ENCODE measurements at places on chromosomes 7 and 10.

DNA sequence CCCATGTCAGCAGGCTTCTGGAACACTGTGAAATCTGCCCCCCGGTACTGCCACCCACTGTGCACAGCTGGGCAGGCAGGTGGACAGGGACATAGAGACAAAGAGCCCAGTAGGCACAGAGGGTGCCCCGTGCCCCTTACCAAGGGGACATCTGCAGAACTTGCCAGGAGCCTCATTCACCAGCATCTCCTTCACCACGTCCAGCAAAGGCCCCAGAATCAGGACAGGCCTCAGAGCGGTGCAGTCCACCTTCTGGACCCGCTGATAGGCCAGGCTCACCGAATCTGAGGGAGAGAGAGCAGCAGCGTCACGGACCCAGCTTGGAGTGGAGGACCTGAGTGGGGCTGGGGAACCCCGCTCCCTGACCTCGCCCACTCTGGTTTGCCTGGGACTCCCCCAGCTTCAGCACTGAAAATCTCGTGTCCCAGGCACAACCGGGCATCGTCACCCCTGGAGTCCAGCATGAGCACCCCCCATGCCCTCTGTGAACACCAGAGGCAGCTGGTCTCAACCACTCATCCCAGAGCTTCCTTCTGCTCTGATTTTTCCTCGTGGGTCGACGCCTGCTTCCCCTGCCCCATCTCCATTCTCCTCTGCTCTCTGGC is 130.1 kb downstream of the DLG5 start:
- DNase-seq, result no peak

DNA sequence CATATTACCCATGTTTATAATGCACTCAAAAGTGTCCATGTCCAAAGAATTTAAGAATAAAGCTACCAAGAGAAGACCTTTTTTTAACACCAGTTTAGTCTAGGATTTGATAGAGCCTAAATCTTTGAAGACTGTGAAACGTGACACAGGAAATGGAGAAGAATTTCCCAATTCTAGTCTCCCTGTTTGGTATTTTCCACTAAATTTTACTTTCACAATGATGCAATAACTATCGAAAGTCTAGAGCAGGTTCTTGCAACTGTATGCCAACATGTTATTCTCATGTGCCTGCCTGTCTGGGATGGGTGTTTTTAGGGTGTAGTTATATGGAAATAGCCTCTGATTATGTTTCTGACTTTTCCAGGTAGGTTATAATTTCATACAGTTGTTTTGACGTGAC is 6.9 kb upstream of the MXI1 start:
- DNase-seq, result no peak

DNA sequence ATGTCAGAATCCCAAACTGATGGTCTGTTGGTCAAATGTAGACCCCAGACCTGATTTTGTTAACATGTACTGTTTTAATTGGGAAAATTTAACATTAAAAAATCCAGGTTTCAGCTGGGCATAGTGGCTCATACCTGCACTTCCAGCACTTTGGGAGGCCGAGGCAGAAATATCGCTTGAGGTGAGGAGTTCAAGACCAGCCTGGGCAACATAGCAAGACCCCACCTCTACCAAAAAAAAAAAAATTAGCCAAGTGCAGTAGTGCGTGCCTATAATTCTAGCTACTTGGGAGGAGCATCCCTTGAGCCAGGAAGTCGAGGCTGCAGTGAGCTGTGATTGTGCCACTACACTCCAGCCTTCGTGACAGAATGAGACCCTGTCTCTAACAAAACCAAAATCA is 15.9 kb upstream of the CAMK2G start:
- no peak for DNase-seq

GRCh38 chr7:11768263-11768662 is 63.7 kb downstream of the THSD7A start:
- no peak for DNase-seq

- DNase-seq, result no peak
Observed at GRCh38 chr10:623014-623413, 66.5 kb downstream of the DIP2C start.

DNA sequence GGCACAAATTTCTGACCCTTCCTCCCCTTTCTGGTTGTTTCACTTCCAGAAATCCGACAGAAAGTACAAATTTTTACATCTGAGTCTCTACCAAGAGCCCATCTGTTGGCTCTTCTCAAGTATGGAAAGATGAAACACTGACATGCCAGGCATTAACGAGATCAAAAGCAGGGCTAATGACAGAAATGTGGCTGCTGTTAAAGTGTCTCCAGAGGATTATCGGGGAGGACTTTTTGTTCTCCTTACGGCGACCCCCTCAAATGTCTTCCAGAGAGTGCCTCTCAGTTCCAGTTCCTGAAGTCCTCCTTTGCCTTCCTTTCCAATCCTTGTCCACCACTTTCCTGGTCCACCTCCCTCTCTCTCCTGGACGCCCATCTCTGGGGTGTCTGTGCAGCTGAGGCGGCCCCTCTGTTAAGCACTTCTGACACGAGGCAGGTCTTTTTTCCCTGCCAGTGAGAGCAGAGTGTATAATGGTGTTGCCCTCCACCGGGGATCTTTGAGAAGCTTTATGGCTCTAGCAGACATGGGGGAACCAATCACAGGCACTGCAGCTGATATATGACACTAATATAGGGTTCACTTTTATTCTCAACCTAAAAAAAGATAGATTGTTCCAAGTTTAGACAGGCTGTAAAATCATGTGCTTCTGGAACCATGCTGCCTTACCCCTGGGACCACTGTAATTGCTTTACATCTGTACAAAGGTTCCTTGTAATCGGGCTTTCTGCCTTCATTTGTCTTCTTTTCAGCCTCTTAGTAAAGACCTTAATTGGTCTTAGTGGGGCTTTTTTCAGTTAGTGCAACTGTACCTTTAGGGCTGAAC is 757.1 kb downstream of the AUTS2 start:
- DNase-seq, result no peak

DNA sequence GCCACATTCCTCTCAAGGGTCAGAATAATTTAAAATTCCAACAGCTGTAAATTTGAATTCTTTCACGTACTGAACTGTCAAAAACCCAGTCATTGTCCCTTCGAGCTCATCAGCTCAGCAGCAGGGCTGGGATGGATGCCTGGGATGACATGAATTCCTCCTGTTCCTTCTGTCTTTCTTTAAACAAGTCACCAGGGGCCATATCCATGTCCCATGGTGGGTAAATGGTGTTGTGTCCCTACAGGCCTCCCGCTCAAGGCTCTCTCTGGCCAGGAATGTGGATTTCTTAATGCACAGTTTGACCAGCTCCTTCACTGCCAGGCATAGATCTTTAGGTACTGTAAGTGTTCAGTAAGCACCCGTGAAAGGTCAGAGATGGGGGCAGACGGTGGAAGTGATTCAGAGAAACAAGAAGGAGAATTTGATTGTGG is 13.8 kb upstream of the TECPR1 start:
- no peak for DNase-seq

DNA sequence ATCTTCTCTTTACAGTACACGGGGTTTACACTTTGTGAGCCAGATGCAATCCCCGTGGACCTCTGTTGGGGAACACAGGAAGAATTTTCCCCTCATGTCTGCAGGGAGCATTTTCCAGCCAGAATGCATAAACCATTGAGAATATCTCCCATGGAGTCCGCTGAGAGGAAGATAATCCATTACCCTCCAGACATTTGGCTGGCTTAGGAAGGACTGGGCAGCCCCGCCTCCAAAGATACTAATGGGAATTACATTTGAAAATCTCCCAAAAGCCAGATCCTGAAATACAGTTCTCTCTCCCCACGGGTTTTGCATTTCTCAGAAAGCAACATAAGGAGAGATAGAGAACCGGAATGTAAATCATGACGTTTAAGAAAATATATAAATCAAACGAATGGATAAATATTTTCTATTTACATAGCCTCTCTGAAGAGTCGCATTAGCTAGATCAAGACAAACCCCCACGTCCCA is 53.5 kb downstream of the TRIL start:
- DNase-seq, result no peak

- no peak for DNase-seq
Observed at GRCh38 chr7:35581605-35582210, 113.2 kb downstream of the HERPUD2 start.

DNA sequence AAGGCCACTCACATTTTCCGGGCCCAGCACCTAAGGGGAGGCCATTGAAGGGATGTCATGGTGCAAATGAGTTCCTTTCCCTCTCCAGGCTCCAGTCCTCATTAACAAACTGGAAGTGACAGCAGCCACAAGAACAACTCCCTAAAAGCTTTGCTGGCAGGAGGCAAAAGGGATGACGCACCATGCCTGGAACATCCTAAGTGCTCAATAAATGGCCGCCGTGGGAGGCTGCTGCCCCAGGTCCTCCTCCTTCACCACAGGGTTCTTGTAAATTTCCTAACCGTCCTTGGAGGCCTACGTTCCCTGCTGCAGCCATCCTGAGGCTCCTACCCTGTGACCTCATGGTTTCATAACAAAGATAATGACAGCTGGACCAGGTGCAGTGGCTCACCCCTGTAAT is 41.3 kb upstream of the CAMK1D start:
- DNase-seq, result no peak

GRCh38 chr7:50628434-50629084 is 63.4 kb upstream of the DDC start:
- DNase-seq, result no peak

DNA sequence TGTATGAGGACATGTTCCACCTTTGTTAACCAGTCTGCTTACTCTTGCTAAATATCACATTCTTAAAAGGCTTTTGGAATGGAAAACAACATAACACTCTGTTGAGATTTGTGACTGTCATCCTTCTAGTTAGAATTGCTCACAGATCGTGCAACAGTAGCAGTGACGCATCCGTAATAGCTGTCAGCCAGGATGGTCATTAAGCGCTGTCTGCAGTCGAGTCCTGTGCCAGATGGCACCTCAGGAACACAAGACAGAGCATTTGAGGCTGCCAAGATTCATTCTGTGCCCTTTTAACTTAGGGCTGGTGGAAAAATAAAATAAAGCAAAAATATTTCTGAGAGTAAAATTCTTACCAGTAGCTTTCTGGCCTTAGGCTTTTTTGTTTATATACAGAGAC is 348.6 kb downstream of the ANKRD7 start:
- DNase-seq, result no peak
